ENCODE measurements at places on chromosomes 4 and X. TPM values are rescaled to one million over a fixed set of nuclear protein-coding genes. Genes with fewer than 3 reads are reported as not detected.

Gene CNKSR2
- total RNA-seq: 3.3 TPM

Gene PQBP1
- 64.3 TPM for total RNA-seq

Gene MED12
- 7.2 TPM for total RNA-seq

Gene NEIL3
- 4.3 TPM for total RNA-seq

Gene CTAG2
- not detected for total RNA-seq

Gene FGB
- not detected for total RNA-seq

Gene RAB40A
- not detected for total RNA-seq

Gene TRAPPC2
- 21.1 TPM for total RNA-seq

Gene NUDT10
- 1.3 TPM for total RNA-seq

Gene PDHA2
- total RNA-seq: not detected

Gene STS
- 1.5 TPM for total RNA-seq

Gene NSUN7
- 1.5 TPM for total RNA-seq

Gene MEPE
- not detected for total RNA-seq

Gene LEF1
- total RNA-seq: 0.63 TPM

Gene TCEAL2
- total RNA-seq: 0.09 TPM
